ENCODE measurements at places on chromosomes 6 and 20. TPM values are rescaled to one million over a fixed set of nuclear protein-coding genes. Genes with fewer than 3 reads are reported as not detected.

DNA sequence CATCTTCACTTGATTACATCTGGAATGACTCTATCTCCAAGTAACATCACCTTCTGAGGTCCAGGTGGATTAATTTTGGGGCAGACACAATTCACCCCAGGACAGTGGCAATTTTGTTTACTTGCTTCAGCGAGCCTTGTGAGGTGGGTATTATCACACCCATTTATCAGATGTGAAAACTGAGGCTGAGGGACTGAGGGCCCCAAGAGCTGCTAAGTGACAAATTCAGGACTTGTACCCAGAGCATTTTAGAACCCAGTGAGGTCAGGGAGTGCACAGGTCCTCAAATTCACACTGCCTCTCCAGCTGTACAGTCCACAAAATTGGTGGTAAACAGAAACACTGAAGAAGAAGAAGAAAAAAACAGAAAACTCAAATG lies 125.2 kb upstream of the PMEPA1 start:
- H3K4me3 ChIP-seq, result no peak overlapping the region
- no peaks in the 10 kb centered on the region for H3K36me3 ChIP-seq
- no peak for DNase-seq
- no peak overlapping the region for H3K27ac ChIP-seq
- H3K4me1 ChIP-seq, result peaks cover 6% of the 10 kb centered on the region

GRCh38 chr6:84882768-84883766 lies 118.7 kb upstream of the TBX18 start:
- no peaks in the 10 kb centered on the region for H3K36me3 ChIP-seq
- H3K27me3 ChIP-seq, result no peaks in the 10 kb centered on the region
- DNase-seq, result no peak
- H3K27ac ChIP-seq, result no peak overlapping the region
- no peak overlapping the region for H3K4me3 ChIP-seq

DNA sequence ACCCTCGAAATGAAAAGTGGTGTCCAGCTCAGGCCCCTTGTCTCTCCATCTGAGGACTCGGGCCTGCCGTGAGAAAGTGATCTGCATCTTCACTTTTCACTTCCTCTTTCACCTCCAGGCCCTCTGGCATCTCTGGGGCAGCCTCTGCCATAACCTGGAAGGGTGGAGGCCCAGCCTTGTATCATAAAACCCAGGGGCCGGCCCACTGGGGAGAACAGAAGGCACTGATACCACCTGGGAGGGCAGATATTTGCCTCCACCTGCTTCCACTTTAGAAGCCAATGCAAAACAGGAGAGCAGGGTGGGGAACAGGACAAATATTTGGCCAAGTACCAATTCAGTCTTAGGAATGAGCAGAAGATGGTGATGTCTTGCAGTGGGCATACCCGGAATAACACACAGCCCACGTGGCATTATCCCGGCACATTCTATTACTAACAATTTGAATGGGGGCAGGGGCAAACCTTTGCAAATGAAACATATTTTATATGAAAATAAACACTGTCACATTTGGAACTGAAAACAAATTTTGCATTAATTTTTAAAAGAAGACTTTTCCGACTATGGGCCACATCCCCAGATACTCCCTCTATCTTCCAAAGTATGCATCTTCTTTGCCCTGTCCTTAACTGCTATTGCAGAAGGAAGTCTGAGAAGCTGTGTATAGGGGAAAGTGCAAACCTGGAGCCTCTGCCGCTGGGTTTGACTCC lies 69.2 kb upstream of the TBC1D7 start:
- H3K36me3 ChIP-seq, result no peaks in the 10 kb centered on the region
- no peaks in the 10 kb centered on the region for H3K27me3 ChIP-seq
- no peak overlapping the region for H3K27ac ChIP-seq
- no peak for DNase-seq
- H3K4me3 ChIP-seq, result no peak overlapping the region

DNA sequence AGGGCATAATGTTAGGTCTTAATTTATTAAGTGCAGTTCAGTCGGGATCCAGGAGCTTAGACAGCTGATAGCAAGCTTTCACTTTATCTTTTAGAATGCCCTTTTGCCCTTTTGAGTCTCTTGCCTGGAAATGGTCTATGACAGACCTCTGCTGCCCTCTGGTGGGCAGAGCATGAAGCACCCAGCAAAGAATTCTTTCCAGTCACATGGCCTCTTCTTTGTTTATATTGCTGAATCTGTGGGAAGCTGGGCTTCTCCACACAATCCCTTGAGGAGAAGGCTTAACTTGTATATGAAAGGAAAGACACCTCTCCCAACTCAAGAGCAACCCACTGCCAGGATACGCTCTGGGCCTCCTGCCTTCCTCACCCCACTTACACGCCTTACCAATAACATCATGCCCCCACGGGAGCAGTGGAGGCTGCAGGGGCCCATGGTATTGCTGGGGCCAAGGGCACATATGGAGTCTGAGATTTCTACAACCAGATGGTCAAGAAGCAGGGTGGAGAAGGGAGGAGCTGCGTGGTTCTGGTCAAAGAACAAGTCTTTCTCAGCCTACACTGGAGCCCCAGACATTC lies 20.4 kb downstream of the WFDC3 start:
- H3K36me3 ChIP-seq, result no peaks in the 10 kb centered on the region
- no peaks in the 10 kb centered on the region for H3K27me3 ChIP-seq
- H3K4me1 ChIP-seq, result peaks cover 4% of the 10 kb centered on the region

GRCh38 chr6:137866200-137866913 lies 702 bp upstream of the TNFAIP3 start:
- DNase-seq, result peak; percentile 42
- H3K4me1 ChIP-seq, result peaks cover 20% of the 10 kb centered on the region
- H3K27me3 ChIP-seq, result no peaks in the 10 kb centered on the region
- H3K36me3 ChIP-seq, result peaks cover under 1% of the 10 kb centered on the region
- peak overlapping the region; percentile 67 for H3K4me3 ChIP-seq

GRCh38 chr6:161389756-161390155 lies 115.9 kb upstream of the AGPAT4 start:
- no peaks in the 10 kb centered on the region for H3K27me3 ChIP-seq
- no peak overlapping the region for H3K27ac ChIP-seq
- DNase-seq, result no peak

- H3K27me3 ChIP-seq, result no peaks in the 10 kb centered on the region
- H3K36me3 ChIP-seq, result no peaks in the 10 kb centered on the region
- DNase-seq, result no peak
- no peak overlapping the region for H3K27ac ChIP-seq
- no peak overlapping the region for H3K4me3 ChIP-seq
- H3K4me1 ChIP-seq, result no peaks in the 10 kb centered on the region
Measured at GRCh38 chr20:12072954-12073264, 155.2 kb downstream of the BTBD3 start.

GRCh38 chr6:70241031-70241430 lies 61.9 kb downstream of the COL9A1 start:
- H3K36me3 ChIP-seq, result no peaks in the 10 kb centered on the region
- no peaks in the 10 kb centered on the region for H3K4me1 ChIP-seq
- no peaks in the 10 kb centered on the region for H3K27me3 ChIP-seq
- DNase-seq, result no peak
- no peak overlapping the region for H3K4me3 ChIP-seq
- H3K27ac ChIP-seq, result no peak overlapping the region

- H3K4me3 ChIP-seq, result no peak overlapping the region
- DNase-seq, result no peak
- H3K36me3 ChIP-seq, result no peaks in the 10 kb centered on the region
- H3K27ac ChIP-seq, result peak overlapping the region; percentile 11
Measured at GRCh38 chr6:12602342-12602741, 114.2 kb upstream of the PHACTR1 start.

- H3K4me3 ChIP-seq, result no peak overlapping the region
- H3K36me3 ChIP-seq, result no peaks in the 10 kb centered on the region
- H3K27ac ChIP-seq, result peak overlapping the region; percentile 83
- peaks cover 65% of the 10 kb centered on the region for H3K4me1 ChIP-seq
- DNase-seq, result no peak
- H3K27me3 ChIP-seq, result no peaks in the 10 kb centered on the region
Measured at GRCh38 chr20:1389703-1390580, 2.9 kb downstream of the FKBP1A start.

- DNase-seq, result no peak
- no peak overlapping the region for H3K4me3 ChIP-seq
- no peaks in the 10 kb centered on the region for H3K27me3 ChIP-seq
- no peaks in the 10 kb centered on the region for H3K36me3 ChIP-seq
- no peaks in the 10 kb centered on the region for H3K4me1 ChIP-seq
Measured at GRCh38 chr6:36305885-36306284, 30.8 kb downstream of the BNIP5 start.

GRCh38 chr6:119535332-119535731 lies 185.8 kb upstream of the MAN1A1 start:
- H3K36me3 ChIP-seq, result no peaks in the 10 kb centered on the region
- no peak for DNase-seq
- H3K4me1 ChIP-seq, result no peaks in the 10 kb centered on the region
- H3K27me3 ChIP-seq, result no peaks in the 10 kb centered on the region
- H3K4me3 ChIP-seq, result no peak overlapping the region

GRCh38 chr20:2778602-2779321 lies 21.7 kb downstream of the CPXM1 start:
- H3K27ac ChIP-seq, result no peak overlapping the region
- no peak for DNase-seq
- no peaks in the 10 kb centered on the region for H3K4me1 ChIP-seq
- no peak overlapping the region for H3K4me3 ChIP-seq
- H3K27me3 ChIP-seq, result no peaks in the 10 kb centered on the region
- H3K36me3 ChIP-seq, result no peaks in the 10 kb centered on the region

GRCh38 chr20:38473367-38473795 lies 738 bp downstream of the RALGAPB start:
- H3K36me3 ChIP-seq, result no peaks in the 10 kb centered on the region
- peak overlapping the region; percentile 84 for H3K4me3 ChIP-seq
- peaks cover 25% of the 10 kb centered on the region for H3K4me1 ChIP-seq
- DNase-seq, result no peak

GRCh38 chr6:170007468-170008293 lies 256.3 kb downstream of the ERMARD start:
- H3K4me1 ChIP-seq, result peaks cover 11% of the 10 kb centered on the region
- H3K36me3 ChIP-seq, result no peaks in the 10 kb centered on the region
- no peak overlapping the region for H3K4me3 ChIP-seq
- H3K27me3 ChIP-seq, result no peaks in the 10 kb centered on the region
- no peak for DNase-seq
- H3K27ac ChIP-seq, result no peak overlapping the region

The OLIG3 gene
- not detected for total RNA-seq

The LTV1 gene
- 25.6 TPM for total RNA-seq

The ATP9A gene
- total RNA-seq, result 34.8 TPM

Data from gastrocnemius medialis (tissue), 4 donors.